Psoas muscle (tissue), 8 donors: ENCODE measurements at places on chromosomes 5 and 9.

- no peak for DNase-seq
- H3K4me1 ChIP-seq = no peaks in the 10 kb centered on the region
- H3K36me3 ChIP-seq = no peaks in the 10 kb centered on the region
- H3K27ac ChIP-seq = no peak overlapping the region
- H3K4me3 ChIP-seq = no peak overlapping the region
- no peaks in the 10 kb centered on the region for H3K27me3 ChIP-seq
Measured at GRCh38 chr9:98330831-98331230, 75.4 kb upstream of the TBC1D2 start.

GRCh38 chr5:139426203-139426885 is 13.0 kb downstream of the DNAJC18 start:
- H3K36me3 ChIP-seq = peaks cover 82% of the 10 kb centered on the region
- H3K4me1 ChIP-seq = peaks cover 13% of the 10 kb centered on the region
- H3K27me3 ChIP-seq = no peaks in the 10 kb centered on the region
- H3K27ac ChIP-seq = peak overlapping the region; percentile 63
- H3K4me3 ChIP-seq = no peak overlapping the region

- H3K4me3 ChIP-seq = peak overlapping the region; percentile 93
- no peaks in the 10 kb centered on the region for H3K27me3 ChIP-seq
- peak; percentile 65 for DNase-seq
Measured at GRCh38 chr9:14315875-14316601, 2.1 kb upstream of the NFIB start.

- no peak for DNase-seq
- no peaks in the 10 kb centered on the region for H3K27me3 ChIP-seq
- H3K4me1 ChIP-seq = peaks cover 12% of the 10 kb centered on the region
Measured at GRCh38 chr9:89523948-89524347, 26.0 kb upstream of the SEMA4D start.

DNA sequence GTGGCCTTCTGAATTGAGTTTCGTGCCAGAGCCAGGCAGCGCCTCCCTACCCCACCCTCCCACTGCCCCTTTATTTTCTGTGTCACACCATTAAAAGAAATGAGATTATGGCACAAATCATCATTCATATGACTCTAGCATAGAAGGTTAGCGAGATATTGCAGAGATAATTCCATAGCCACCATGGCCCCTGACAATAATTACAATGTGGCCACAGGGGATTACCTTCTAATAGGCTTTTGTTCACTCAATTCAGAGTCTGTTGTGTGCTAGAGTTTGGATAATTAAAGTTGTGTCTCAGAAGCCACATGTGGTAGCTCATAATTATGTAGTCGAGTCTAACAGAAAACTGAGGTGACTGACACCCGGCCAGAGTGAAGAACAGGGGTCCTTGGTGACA is 428.1 kb downstream of the ARHGEF28 start:
- H3K4me3 ChIP-seq = no peak overlapping the region
- no peak overlapping the region for H3K27ac ChIP-seq
- peaks cover 7% of the 10 kb centered on the region for H3K4me1 ChIP-seq
- H3K27me3 ChIP-seq = no peaks in the 10 kb centered on the region
- H3K36me3 ChIP-seq = no peaks in the 10 kb centered on the region
- no peak for DNase-seq

DNA sequence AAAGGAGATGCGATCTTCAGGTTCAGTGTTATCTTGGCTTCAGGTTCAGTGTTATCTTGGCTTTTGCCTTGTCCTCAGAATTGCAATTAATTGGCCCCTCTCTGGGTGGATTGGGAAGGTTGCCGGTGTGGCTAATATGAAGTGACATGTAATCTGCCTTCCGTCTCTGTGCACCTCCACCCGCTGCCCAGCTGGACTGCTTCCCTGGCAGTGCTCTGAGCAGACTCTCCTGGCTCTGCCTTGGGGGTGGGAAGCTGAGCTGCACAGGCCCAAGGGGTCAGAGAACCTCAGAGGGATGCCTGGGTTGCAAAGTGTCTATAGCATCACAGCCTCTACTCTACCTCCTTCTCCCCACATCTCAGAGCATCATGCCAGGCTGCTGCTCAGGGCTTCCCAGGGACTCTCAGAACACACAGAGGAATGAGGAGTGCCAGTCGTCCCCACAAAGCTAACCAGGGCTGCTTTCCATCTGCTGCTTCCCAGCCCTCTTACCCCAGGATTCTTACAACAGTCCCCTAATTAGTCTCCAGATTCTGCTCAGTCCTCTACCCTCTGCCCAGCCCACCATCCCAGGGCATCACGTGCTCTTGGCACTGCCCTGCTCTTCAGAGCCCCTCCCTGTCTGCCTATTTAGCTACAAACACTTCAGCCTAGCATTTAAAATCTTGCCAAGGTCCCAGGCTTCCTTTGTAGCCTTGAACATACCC is 54.4 kb upstream of the AFAP1L1 start:
- H3K27me3 ChIP-seq = no peaks in the 10 kb centered on the region
- no peak overlapping the region for H3K27ac ChIP-seq
- peaks cover 8% of the 10 kb centered on the region for H3K4me1 ChIP-seq
- no peak overlapping the region for H3K4me3 ChIP-seq
- DNase-seq = no peak
- peaks cover 57% of the 10 kb centered on the region for H3K36me3 ChIP-seq
